ENCODE measurements at places on chromosomes 2 and 18.

DNA sequence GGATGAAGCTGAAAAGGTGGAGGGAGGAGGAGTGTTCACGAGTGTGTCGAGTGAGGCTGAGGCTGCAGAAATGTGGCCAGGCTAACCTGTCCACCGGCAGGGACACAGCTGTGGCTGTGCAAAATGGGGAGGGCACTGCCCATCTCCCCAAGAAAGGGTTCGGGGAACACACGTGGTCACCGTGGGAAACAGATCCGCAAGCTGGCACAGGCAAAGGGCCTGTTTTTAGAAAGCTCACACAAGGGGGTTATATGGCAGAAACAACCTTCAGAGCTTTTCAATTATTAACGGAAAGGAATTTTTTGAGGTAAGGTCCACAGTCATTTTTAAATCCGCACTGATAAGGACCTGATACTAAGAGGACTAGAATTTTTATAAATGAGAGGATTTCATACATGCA, 35.7 kb downstream of the SH3YL1 start:
- DNase-seq: no peak

DNA sequence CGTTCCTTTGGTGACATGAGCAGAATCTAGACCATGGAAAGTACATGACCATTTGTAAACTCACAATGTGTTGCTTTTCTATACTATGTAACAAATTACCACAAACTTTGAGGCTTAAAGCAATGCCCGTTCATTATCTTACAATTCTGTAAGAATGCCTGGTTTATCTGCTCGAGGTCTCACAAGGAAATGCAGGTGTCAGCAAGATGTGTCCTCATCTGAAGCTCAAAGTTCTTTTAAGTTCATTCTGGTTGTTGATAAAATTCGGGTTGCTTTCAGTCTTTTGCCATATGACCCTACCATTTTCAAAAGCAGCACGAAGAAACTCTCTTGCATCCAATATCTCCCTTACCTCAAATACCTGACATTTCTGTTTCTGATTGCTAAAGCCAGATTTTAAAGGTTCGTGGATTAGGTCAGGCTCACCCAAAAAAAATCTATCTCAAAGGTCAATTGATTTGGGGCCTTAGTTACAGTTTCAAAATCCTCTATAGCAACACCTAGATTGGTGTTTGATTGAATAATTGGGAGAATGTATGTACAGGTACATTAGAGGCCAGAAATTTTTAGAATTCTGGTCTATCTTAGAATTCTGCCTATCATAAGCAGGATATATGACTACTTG, 125.9 kb downstream of the TMEM131 start:
- no peak for DNase-seq

GRCh38 chr2:8676191-8676920, 5.5 kb upstream of the ID2 start:
- no peak for DNase-seq

DNA sequence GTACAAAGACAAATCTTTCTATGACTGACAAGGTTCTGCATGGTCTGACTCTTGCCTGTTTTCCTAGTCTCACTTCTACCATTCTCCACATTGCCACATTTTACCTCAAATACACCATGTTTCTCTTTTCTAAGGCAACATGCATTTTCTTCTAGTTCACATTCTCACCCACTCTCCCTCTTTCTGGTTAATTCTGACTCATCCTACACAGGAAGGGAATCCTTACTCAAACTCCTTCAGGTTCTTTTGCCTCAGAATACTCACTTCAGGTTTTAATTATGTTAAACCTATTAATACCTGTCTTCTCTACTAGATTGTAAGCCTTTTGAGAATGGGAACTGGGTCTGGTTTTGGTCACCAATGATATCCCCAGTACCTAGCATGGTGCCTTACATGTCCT, 47.2 kb downstream of the MAP2 start:
- no peak for DNase-seq

DNA sequence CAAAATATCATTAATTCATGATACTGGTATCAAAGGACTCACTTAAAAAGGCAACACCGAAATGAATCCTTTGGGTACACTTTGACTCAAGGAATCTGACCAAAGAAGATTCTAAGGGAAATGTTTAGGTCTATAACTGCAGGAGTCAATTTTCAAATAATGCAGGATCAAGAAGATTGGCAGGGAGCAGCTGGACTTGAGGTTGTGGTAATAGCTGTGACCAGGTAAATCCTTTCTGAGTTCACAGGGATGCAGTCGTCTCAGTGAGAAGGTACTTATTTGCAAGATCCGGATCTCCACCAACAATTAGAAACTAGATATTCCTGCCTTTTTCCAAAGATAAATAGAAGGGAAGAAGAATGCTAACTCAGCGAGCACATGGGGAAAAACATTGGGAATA, 96.9 kb downstream of the SCN9A start:
- DNase-seq: no peak

DNA sequence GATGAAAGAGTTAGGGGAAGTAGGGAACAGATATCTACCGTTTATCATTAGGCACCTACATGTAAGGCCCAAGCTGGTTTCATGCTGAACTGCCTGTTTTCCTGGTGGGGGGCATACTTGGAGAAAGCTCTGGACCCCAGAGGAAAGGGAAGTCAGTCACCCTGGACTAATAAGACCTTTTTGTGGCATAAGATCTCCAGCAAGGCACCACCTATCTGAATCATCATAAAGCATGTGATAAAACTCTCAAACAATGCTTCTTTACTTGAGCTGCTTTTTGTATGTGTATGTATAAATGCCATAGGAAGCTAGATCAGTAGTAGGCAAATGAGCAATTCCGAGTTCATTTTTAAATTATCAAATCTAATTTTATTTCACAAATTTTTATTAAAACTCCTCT, 104.8 kb downstream of the TANC1 start:
- no peak for DNase-seq

DNA sequence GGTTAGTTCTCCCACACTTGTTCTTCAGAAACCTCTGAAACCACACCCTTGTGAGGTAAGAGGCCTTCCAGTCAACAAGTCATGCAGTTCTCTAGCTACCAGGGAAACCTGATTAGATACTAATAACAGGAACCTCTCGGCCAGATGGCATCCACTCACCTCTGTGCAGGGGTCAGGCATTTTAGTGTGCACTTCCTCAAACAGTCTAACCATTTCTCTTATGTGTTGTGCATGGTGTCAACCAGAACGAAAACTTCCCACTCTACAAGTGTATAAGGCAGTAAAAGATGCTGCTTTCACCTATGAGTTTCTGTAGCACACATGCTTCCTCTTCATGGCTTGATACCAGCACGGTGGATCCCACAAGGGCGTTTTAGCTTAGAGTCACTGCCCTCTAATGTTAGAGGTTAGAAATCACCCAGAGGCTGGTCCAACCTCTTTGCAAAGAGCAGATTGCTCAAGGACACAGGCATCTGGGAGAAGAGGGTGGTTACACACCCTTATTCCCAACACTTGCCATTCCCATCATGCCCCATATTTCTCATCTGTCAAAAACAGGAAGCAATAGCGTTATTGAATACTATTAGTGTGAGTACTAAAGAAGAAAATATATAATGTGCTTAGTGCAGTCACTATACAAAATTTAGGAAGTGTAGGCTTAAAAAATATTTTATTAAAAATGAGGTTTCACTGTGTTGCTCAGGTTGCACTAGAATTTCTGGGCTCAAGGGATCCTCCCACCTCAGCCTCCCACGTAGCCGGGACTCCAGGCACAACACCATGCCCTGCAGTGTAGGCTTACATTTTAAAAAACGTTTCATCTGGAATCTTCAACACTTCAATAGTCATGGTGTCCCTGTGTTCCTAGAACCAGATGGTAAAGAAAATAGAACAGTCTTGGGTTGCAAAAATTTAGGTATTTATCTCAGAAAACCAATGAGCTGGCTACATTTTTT, 34.5 kb upstream of the RAB31 start:
- DNase-seq: peak; percentile 37

DNA sequence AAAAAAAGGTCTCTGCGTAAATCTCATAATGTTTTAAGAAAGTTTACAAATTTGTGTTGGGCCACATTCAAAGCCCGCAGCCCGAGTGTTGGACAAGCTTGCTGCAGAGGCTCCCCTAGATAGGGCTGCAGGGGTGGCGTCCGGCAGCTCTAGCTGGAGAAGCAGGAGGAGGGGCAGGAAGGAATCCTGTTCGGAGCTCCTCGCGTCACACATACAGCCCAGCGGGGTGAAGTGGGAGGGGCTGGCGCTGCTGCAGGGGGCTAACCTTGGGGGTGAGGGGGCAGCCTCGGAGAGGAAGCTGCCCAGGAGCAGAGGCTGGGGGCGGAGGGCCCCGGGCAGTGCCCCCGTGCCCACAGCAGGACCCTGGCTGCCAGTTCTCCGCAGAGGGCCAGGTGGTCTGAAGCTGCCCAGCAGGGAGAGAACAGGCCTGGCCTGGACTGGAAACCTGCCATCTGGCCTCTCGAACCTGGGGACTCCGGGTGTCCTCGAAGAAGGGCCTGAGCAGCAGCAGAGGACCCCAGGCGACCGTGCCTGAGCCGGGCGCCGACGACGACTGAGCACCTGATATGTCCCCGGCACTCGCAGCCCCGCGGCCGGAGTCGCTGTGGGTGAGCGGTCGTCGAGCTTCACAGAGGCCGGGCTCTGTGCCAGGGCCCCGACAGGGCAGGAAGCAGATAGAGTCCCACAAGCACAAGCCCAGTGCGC, 2.6 kb upstream of the GPR35 start:
- peak; percentile 54 for DNase-seq

DNA sequence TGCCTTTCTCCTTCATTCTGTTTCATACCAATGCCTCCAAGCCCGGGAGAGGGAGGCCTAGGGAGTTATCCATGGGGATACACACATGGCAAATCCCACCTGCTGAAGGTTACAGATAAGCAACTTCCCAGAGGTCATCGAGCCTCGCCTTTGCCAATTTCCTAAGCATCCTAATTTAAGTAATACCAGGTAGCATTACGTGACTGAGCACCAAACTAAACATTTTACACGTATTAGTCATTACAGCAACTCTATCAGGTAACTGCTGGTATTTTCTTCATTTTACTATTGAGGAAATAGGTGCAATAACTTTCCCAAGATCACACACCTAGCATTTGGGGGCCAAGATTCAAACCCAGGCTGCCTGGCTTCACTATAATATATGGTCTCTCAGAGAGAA, 30.1 kb upstream of the BZW1 start:
- no peak for DNase-seq

DNA sequence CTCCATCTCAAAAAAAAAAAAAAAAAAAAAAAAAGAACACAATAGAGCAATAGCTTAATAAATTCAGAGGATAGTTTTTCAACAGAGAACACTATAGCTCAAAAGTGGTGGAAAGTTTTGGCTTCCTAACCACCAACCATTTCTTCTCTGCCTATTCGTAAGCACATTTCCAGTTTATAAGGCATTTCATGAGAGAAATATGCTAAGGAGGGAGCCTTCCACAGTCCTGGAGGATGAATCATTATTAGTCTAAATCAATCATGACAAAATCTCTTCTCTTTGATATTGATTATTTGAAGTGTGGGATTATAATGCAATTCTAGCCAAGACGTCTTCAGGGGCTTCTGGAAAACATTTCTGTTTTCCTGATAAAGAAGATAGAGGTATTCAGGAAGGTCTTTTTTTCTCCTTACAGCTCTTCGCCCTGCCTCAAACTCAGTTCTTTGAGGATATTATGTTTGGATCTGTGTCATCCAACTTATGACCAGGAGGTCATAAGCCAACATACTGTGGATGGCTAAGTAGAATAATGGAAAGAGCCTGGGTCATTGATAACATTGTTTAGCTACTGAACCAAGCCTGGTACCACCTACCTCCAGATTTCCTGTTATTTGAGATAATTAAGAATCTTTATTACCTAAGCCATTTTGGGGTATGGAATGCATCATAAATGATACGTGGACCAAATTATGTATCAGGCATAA, 207.3 kb downstream of the TRIB2 start:
- no peak for DNase-seq

DNA sequence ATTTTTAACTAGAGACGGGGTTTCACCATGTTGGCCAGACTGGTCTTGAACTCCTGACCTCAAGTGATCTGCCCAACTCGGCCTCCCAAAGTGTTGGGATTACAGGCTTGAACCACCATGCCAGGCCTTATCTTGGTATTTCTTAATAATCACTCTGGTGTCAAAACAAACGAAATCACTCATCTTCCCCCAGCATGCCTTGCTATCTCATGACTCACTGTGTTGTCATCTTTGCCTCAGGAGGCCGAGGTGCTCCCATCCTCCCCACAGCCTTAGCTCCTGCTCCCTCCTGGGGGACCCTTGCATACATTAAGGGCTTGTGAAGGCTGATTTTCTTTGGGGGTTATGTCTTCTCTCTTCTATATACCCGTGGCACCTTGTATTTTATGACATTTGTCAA, 250.1 kb upstream of the DPP10 start:
- DNase-seq: no peak

DNA sequence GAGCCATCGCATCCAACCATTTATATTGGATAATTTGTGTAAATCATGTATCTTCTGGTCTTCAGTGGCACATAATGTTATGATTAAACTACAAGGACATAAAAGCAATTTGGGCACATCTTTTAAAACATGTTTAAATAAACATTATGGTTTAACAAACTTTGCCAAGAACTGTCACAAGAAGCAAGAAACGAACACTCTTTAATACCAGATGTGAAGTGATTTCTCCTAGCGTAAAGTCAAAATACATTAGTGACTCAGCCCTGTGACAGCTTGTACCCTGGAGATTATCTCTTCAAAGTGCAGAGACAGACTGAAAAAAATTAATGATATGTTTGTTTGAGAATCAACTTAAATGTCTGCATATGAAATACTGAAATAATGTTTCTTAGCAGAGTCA, 39.9 kb downstream of the DSEL start:
- DNase-seq: no peak

GRCh38 chr18:29652797-29653196, 1389.7 kb downstream of the DSC3 start:
- DNase-seq: no peak

GRCh38 chr2:112304298-112304941, 29.0 kb downstream of the ZC3H6 start:
- DNase-seq: no peak

GRCh38 chr2:168574856-168575630, 119.0 kb downstream of the CERS6 start:
- DNase-seq: no peak

DNA sequence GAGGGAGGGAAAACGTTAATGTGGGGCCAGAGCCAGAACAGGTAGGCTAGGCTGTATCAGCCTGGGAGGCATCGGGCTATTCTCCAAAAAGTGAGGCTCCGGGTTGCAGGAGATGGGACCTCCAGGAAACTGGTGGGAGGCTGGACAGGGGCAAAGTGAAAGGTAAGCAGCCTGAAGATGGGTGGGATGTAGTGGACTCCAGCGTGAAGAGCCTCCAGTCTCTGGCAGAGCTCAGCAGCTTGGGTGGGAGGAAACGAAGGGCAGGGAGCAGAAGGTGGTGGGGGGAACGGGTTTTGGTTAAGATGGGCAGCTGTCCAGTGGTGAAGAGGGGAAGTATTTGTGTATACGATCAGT, 3.1 kb upstream of the EMX1 start:
- no peak for DNase-seq

Measured in CD4-positive, alpha-beta T cell treated with Interleukin-10 for 1 hour (primary cell).